ENCODE measurements at places on chromosomes 12 and 14. TPM values are rescaled to one million over a fixed set of nuclear protein-coding genes. Genes with fewer than 3 reads are reported as not detected.

GRCh38 chr12:25500651-25501050 lies 52.4 kb downstream of the LMNTD1 start:
- H3K36me3 ChIP-seq, result no peaks in the 10 kb centered on the region
- no peak overlapping the region for H3K4me3 ChIP-seq
- peaks cover 12% of the 10 kb centered on the region for H3K27me3 ChIP-seq
- peaks cover 10% of the 10 kb centered on the region for H3K4me1 ChIP-seq
- no peak for DNase-seq
- H3K27ac ChIP-seq, result no peak overlapping the region

The HCAR1 gene
- total RNA-seq, result not detected

- peak overlapping the region; percentile 98 for H3K27ac ChIP-seq
- H3K36me3 ChIP-seq, result no peaks in the 10 kb centered on the region
- no peaks in the 10 kb centered on the region for H3K27me3 ChIP-seq
- peaks cover 59% of the 10 kb centered on the region for H3K4me1 ChIP-seq
- no peak for DNase-seq
Measured at GRCh38 chr14:70881549-70882177, 25.6 kb upstream of the PCNX1 start.

The TAPBPL gene
- 24.6 TPM for total RNA-seq

The GPR84 gene
- total RNA-seq, result 23.5 TPM

DNA sequence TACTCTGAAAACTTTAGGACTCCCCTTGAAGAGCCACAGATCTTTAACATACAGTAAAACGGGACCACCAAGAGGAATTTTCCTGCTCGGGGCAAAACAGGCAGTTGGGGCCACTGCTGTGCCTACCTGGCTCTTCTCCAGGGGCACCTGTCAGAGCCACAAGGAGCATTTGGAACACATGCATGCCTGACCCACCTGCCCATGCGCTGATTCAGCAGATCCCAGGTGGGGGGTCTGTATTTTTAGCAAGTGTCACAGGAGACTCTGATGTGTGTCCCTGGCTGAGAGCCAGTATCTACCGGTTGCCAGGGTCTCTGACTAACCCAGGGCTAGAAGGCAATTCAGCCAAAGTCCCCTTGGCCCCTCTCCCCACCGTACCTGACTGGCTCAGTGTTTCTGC lies 6.5 kb downstream of the CTDSP2 start:
- no peak overlapping the region for H3K4me3 ChIP-seq
- H3K36me3 ChIP-seq, result no peaks in the 10 kb centered on the region
- H3K27ac ChIP-seq, result peak overlapping the region; percentile 71
- no peak for DNase-seq

DNA sequence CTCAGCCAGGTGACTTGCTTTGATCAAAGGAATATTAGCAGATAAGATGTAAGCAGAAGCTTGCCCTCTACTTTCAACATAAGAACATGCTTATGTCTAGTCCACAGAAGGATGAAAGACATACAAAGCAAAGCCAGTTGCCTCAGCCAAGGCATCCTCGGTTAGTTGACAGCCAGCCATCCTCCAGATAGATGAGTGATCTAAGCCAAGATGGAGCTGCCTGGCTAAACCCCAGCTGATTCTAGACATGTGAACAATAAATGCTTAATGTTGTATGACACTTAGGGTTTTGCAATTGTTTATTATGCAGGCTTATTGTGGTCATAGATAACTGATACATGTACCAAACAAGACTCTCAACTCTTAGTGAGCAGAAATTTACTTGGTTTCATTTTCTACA lies 157.6 kb upstream of the TMTC2 start:
- no peak overlapping the region for H3K27ac ChIP-seq
- H3K4me3 ChIP-seq, result no peak overlapping the region
- H3K4me1 ChIP-seq, result no peaks in the 10 kb centered on the region
- H3K36me3 ChIP-seq, result no peaks in the 10 kb centered on the region
- DNase-seq, result no peak

DNA sequence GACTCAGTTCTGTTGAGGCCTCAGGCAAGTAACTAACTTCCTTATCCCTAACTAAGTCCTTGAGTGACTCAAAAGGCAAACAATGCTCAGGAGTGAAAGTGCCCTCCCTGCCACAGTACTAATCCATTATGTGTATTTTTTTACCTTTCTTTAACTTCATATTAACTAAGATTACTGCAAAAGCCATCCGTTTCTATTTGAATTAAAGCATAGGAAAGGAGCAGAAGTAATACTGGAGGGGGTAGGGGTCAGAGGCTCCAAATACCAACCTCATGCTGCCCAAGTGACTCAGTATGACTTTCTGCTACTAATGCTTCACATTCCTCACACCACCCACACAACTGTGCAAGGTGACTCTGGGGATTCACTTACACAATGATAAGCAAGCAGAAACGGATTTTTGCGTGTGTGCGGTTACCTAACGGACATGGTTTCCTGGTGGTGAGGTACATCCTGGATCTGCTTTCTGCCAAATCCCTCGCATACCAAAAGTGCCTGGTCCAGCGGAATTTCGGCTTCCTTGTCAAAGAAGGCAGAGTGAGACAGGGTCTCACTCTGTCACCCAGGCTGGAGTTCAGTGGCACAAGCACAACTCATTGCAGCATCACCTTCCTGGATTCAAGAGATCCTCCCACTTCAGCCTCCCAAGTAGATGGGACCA lies 25.1 kb downstream of the MOK start:
- no peak overlapping the region for H3K27ac ChIP-seq
- H3K27me3 ChIP-seq, result no peaks in the 10 kb centered on the region
- no peak for DNase-seq
- H3K36me3 ChIP-seq, result no peaks in the 10 kb centered on the region
- no peaks in the 10 kb centered on the region for H3K4me1 ChIP-seq

The RBP5 gene
- not detected for total RNA-seq

The RHEBL1 gene
- total RNA-seq, result 28.9 TPM

DNA sequence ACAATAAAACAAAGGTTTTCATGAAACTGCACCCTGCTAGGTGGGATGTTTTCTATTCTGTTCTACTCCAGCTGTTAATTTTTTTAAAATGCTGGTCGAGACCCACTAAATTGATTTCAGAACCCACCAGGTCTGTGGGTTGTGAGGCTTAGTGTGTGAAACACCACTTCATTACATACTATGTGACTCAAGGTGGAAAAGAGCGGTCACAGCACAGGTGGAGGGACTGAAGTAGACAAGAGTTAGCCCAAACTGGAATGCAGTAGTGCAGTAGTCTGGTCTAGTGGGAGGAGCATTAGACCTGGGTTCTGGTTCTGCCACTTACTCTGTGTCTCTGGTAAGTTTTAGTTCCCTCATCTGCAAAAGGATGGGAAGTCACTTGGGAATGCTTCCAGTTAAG lies 12.2 kb downstream of the DDX55 start:
- DNase-seq, result no peak
- peaks cover 26% of the 10 kb centered on the region for H3K36me3 ChIP-seq
- no peaks in the 10 kb centered on the region for H3K27me3 ChIP-seq
- peaks cover 6% of the 10 kb centered on the region for H3K4me1 ChIP-seq
- no peak overlapping the region for H3K27ac ChIP-seq

DNA sequence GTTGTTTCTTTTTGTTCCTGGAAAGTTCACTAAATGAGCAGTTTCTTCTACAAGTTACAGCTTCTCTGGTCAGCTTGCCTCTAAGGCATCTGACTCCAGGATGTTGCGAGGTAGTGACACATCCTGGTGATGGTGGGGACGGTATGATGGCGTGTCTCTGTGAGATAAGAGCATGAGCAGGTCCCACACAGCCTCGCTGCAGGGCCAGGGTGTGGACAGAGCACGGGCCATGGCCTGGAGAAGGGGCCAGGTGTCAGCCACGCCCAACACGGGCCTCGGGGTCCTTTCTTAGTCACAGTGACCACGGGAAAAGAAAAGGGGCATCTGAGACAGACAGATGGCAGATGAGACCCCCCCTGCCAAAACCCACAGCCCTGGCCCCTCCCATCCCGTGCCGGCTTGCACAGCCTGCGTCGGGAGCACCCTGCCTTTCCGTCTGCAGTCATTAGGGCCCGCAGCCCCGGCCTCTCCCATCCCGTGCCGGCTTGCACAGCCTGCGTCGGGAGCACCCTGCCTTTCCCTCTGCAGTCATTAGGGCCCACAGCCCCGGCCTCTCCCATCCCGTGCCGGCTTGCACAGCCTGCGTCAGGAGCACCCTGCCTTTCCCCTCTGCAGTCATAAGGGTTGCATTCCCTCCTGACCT lies 79.3 kb upstream of the DYNC1H1 start:
- no peak for DNase-seq
- peaks cover 5% of the 10 kb centered on the region for H3K36me3 ChIP-seq
- H3K4me3 ChIP-seq, result no peak overlapping the region
- H3K27me3 ChIP-seq, result no peaks in the 10 kb centered on the region

The BCL11B gene
- 12.9 TPM for total RNA-seq

The APOLD1 gene
- 3.3 TPM for total RNA-seq

DNA sequence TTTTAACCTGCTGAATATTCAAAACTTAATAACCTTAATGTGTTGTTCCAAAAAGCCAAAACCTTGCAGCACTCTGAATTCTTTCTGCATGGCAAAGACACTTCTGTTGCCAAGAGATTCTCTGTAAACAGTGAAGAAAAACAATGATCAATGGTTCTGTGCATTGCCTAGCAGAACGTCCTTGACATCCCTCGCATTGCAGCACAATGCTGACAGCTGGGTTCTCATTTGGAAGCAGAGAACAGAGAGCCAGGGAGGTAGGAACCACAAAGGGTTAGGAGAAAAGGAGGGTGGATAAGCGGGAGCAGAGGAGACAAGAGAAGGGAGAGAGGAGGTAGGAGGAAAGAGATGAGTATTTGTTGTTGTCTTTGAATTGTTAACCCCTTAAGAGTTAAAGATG lies 501.1 kb downstream of the NAV3 start:
- no peak overlapping the region for H3K27ac ChIP-seq
- no peak for DNase-seq
- no peaks in the 10 kb centered on the region for H3K27me3 ChIP-seq
- no peak overlapping the region for H3K4me3 ChIP-seq

GRCh38 chr14:89255012-89255411 lies 162.0 kb downstream of the FOXN3 start:
- DNase-seq, result peak; percentile 71
- H3K4me3 ChIP-seq, result peak overlapping the region; percentile 50
- peaks cover 15% of the 10 kb centered on the region for H3K36me3 ChIP-seq
- peaks cover 72% of the 10 kb centered on the region for H3K4me1 ChIP-seq

- H3K4me1 ChIP-seq, result no peaks in the 10 kb centered on the region
- H3K27me3 ChIP-seq, result no peaks in the 10 kb centered on the region
- no peak overlapping the region for H3K4me3 ChIP-seq
- H3K27ac ChIP-seq, result no peak overlapping the region
- DNase-seq, result no peak
- H3K36me3 ChIP-seq, result peaks cover 6% of the 10 kb centered on the region
Measured at GRCh38 chr14:87076146-87076545, 916.8 kb downstream of the GALC start.

- no peak overlapping the region for H3K27ac ChIP-seq
- no peak overlapping the region for H3K4me3 ChIP-seq
- H3K27me3 ChIP-seq, result peaks cover 26% of the 10 kb centered on the region
- no peaks in the 10 kb centered on the region for H3K36me3 ChIP-seq
- no peaks in the 10 kb centered on the region for H3K4me1 ChIP-seq
Measured at GRCh38 chr14:76727384-76727783, 33.9 kb upstream of the VASH1 start.

All from natural killer cell treated with Interleukin-12 subunit alpha and Interleukin-12 subunit beta and Interleukin-15 and Interleukin-18, amount 100 ng/mL, for 72 hours (primary cell).